ENCODE measurements at places on chromosomes 5 and 9. TPM values are rescaled to one million over a fixed set of nuclear protein-coding genes. Genes with fewer than 3 reads are reported as not detected.

- DNase-seq: no peak
These were observed 23.1 kb downstream of the JAK2 start for GRCh38 chr9:5008202-5008601.

DNA sequence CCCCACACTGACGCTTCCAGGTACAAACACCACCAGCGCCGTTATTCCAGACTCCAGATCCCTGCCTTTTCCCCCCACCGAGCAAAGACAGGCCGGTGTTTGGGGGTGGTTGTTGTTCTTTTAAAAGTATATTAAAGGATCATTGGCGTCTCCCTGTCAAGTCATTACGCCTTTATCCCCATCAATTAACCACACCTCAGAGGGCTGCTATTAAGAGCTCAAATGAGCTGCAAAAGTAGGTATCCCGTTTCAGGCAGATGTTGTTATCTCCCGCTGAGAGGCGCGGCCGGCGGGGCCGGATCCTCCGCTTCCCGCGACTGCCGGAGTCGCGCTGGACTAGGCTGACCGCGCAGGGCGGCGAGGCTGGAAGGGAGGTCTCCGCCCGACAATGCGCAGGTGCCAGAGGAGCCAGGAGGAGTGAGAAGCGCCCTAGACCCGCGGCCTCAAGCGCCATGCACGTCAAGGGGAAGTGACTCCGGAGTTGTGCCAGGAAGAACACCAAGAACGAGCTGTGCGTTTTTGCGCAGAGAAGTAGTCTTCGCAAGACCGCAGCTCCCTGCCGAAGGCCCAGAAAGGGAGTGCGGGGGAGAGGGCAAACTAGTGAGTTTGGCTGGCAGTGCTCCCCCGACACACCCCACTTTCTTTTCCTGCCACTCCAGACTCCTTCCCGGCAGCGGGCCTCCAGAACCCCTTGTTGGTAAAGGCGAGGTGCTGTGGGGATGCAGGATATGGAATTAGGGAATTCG lies 8.2 kb downstream of the NR2F1-AS1 start:
- DNase-seq: no peak

DNA sequence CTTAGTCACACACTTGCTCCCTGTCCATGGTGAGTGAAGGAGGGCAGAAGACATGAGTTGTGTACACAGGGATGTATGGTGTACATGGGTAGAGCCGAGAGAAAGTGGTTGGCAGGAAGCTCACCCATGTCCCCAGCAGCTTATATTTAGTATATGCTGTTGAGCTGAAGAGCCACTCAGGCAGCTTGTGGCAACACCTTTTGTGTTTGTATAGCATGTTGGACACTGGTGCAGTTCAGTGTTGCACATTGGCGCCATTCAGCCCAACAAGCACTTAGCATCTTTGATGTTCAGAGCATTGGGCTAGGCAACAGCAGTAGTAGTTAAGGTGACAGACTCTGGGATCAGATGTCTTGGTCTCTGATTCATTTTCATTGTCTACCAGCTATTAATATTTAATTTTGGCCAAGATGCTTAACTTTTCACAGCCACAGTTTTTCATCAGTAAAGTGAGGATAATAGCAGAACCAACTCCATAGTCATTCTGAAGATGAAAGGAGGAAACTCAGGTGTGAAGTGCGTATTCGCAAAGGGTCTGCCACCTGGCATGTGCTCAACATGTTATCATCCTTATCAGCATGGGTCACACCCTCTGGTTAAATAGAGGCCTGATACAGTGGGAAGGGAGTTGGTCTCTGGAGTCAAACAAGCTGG lies 184.8 kb downstream of the NR3C1 start:
- no peak for DNase-seq

DNA sequence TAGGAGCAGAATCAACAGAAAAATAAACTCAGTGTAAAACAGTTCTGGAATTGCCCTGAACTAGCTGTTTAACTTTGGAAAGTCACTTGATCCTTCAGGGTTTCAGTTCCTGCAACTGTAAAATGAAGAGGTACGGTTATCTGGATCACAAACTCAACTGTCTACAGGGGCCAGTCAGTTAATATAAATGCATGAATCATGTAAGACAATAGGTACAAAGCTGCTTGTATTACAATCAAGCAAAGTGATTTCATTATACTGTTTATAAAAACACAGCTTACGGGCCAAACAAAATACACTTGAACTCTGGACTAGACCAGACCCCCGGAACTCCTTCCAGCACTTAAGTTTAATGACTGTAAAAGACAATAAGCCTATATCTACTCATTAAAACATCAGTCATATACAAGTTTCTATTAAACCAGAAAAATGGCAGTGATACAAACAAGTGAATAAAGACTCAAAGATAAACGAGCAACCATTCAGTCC lies 73.0 kb downstream of the MRPS27 start:
- DNase-seq: no peak

The TAS2R1 gene
- not detected for total RNA-seq
